Activated CD4-positive, CD25-positive, alpha-beta regulatory T cell (primary cell): ENCODE measurements at places on chromosomes 11 and 22.
A peak's percentile ranks its signal among the peaks of the same experiment; 100 is the strongest.

DNA sequence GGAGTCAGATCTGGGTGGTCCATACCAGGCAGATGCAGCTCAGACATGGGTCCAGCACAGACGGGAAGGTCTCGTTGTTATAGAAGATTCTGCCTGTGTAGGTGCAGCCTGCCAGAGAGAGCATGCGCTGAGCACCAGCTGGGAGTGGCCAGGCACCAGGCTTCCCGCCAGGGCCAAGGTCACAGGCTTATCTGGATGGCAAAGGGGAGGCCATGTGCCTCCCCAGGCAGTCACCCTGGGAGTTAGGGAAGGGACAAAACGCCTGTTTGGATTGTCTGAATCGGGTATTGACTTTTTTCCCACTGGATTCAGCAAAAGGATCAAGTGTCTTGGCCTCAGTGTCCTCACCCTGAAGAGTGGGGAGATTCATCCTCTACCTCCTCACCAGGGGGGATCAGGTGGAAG is 26.5 kb downstream of the PGA5 start:
- no peak for DNase-seq

DNA sequence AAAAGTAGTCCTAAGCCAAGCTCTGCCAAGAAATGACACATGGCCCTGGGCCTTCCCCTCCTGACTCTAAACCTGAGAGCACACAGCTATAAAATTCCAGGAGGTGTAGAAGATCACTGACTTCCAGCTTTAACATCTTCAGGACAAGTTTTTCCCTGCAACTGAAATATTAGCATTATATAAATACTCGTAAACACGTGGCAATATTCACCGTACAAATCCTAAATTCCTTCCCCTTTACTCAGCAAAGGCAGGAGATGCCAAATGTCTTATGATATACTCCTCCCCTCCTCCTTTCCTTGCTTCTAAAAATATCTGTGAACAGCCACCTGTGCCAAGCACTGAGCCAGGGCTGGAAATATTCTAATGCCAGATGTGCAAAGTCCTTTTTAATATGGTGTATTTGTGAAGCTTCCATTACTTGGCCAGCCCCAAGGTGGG is 194.0 kb downstream of the LARGE1 start:
- DNase-seq: no peak

DNA sequence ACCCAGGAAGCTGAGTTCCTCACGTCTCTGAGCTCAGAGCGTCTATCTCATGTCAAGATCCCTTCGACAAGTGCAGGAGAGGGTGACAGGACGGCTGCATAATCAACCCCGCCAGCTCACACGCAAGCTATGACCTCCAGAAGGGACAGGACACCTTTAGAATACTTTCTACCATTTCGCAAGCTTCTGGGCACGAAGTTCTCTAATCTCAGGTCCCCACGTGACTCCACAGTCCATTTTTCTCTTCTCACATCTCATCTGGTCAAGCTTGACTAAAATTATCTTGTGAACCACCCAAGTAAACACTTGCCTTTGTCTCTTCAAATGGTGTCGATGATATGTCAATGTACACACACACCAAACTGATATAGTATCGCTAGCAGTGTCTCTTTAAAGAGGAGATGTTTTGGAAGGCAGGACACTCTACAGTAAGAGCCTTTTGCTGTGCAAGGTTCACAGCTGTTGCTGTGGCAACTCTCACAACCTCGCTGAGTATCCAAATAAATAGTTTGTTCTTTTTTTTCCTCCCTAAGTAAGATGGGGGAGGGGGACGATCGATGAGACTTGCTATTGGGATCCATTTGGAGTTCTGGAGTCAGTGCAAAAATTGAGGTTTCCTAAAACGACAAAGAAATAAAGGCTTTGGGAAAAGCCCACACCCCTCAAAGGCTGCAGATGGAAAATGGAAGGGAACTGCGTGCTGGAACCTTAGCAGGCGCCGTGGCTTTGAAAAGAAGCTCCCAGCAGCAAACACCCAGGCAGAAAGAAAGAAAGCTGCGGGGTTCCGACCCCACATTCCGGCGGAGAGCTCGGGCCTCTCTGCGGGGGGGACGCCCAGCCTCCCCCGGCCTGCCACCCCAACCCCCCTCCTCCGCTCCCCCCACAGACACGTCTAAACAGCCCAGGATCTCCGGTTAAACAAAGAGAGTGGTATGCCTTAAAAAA is 215.4 kb upstream of the UBASH3B start:
- no peak for DNase-seq

DNA sequence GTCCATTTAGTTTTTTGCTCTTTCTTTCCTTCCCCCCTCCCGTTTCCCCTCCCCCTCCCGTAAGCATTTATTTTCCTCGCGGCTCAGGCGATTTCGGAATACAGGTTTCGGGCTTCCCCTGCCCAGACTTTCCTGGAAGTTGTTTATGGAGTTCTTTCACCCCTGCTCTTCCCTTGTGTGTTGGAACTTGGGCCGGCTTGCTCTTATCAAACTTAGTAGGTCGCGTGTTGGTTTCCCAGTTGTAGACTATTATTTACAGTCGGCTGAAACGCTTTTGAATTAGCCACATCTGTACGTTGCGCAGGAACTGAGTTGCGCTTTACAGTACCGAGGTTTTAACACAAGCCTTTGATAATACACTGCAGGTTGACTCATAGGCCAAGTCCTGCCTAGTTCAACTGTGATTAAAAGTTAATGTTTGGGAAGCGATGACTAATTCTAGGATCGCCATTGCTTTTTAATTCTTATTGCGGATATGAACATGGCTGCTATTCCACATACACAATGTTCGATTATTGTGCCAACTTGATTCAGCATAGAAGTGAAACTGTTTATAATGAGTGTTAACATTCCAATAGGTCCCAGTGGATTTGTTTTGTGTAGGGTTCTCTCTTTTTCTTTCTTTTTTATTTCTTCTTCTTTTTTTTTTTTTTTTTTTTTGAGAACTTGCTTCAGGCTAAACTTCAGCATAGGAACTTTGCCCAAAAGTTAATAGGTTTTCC is 1.7 kb downstream of the YAP1 start:
- no peak for DNase-seq

- DNase-seq: no peak
These were observed 1.2 kb upstream of the LIN7C start for GRCh38 chr11:27507557-27508322.

DNA sequence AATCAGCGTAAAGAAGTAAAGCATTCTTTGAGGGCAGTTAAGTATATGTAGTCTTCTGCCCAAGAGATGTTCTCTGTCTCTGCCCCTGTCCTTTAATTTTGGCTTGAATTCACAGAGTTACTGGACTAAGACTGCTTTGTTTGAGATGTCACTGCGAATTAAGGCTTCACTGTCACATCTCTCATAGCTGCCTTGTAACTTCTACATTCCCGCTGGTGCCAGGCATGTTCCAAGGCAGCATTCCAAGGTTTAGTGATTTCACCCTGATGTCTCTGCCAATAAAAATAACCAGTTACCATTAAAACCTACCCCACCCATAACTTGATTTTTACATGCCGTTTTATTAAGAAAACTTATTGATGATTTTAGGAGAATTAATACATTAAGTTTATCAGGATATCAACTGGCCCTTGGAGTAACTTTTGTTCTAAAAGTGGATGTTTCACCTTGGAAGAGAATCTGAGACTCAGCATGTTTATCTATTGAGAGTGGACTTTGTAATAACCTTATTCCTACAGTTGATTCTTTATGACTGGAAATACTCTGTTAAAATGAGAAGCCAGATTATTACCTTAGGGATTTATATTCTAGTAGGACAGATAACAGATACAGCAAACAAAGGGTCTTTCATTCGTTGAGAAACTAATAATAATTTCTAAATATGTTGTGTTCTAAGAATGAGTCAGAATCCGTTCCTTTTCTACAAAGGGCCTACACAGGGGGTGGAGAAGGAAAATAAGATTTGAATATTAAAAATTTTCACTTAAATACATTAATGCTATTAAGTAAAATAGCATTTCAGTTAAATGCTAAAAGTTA is 110.2 kb downstream of the UVRAG start:
- DNase-seq: no peak

DNA sequence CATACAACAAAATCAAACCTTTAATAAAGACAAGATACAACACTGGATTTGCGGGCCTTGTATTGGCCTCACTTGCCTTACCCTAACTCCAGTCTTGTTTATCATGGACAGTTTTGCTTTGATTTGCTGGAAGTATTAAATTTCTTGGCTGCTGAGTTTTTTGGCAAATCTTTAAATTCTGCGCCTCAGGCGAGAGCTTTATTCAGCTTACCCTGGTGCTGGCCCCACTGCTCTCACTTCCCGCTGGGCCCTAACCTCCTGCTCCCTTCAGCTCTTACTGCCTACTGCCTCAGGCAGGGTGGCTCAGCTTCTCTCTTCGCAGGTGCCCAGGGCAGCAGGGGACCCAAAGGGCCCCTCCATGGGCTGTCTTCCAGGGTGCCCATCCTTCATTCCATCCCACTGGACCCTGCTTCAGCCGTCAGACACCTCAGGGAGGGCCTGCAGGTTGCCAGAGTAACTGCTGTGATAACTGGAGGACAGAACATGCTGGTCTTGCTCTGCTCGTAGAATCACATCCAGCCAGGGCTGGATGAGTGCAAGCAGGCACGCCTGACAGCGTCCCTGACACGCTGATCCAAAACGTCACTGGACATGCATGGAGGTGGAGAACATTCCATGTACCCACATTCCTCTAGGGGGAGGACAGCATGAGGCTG is 45.7 kb upstream of the TUB start:
- DNase-seq: no peak

- no peak for DNase-seq
These were observed 23.9 kb downstream of the MYO7A start for GRCh38 chr11:77151804-77152509.

- no peak for DNase-seq
These were observed 77.0 kb upstream of the NCAM1 start for GRCh38 chr11:112884012-112884767.

DNA sequence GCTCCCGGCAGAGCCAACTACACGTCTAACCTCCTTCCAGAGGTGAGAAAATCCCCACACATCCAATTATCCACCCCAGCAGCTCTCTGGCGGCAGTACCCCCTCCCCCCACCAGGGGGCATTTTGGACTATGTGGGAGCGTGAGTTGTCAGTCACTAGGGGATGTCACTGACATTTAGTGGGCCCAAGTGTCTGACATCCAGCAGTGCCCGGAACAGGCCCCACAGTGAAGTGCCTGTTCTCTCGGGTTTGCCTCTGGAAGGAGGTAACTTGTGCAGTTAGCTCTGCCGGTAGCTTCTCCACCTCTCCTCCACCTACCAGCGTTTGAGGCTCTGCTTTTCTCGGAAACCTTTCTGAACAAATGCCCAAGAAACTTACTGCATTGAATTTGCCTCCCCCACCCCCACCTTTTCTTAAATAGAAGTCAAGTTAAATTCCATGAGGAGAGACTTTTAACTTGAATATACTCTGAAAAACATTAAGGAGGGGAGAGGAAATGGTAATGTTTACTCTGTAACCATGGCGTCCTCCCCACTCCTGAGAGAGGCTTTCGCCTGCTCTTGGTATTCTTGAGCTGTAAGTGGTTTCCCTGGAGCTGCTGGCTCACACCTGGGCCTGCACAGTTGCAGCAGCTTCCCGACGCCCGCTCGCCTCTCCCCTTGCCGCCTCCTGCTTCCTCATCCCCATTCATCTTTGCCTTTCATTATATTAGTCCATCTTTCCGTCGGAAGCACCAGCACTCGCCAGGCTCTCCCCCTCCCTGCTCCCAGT is 112.8 kb downstream of the WNT7B start:
- DNase-seq: peak; percentile 69

DNA sequence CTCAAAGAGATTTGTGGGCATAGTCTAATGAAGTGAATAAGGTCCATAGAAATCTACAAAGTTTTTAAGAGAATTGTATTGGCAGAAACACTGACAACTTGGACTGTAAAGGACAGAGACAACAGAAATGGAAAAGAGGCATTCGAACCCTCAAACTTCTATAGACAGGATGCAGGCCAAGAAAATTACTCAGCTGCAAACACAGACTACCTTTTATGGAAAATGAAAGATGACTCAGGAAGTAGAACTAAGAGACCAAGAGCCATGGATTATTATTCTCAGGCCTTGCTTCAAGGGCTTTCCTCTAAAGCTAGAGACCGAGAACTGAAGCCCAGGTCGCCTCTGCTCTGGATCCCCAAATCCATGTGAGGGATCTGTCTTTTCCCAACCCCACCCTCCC is 3.8 kb upstream of the PELI3 start:
- DNase-seq: no peak

DNA sequence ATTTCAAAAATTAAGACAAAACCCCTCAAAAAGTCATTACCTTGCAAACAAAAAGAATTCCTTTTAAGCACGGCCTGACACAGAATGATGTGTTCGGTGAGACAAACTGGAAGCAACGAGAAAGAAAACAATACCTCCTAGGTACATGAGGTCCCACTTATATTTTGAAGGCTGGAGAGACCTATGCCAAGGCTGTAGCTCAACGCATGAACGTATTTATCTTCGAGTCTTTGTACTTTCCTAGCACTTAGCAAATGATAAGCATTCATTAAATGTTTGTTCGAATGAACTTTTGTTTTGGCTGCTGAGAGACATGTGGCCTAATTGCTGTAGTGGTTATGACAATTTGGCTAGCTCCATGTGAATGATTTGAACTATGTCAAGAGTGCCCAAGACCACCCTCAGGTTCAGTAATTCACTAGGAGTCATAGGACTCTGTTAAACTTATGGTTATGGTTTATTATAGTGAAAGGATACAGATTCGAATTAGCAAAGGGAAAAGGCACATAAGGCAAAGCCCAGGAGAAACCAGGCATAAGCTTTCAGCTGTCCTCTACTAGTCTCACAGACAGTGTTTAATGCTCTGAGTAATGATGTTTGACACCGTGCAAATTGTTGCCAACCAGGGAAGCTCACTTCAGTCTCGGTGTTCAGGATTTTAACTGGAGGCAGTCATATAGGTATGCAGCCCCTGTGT is 26.0 kb upstream of the HORMAD2 start:
- DNase-seq: no peak

DNA sequence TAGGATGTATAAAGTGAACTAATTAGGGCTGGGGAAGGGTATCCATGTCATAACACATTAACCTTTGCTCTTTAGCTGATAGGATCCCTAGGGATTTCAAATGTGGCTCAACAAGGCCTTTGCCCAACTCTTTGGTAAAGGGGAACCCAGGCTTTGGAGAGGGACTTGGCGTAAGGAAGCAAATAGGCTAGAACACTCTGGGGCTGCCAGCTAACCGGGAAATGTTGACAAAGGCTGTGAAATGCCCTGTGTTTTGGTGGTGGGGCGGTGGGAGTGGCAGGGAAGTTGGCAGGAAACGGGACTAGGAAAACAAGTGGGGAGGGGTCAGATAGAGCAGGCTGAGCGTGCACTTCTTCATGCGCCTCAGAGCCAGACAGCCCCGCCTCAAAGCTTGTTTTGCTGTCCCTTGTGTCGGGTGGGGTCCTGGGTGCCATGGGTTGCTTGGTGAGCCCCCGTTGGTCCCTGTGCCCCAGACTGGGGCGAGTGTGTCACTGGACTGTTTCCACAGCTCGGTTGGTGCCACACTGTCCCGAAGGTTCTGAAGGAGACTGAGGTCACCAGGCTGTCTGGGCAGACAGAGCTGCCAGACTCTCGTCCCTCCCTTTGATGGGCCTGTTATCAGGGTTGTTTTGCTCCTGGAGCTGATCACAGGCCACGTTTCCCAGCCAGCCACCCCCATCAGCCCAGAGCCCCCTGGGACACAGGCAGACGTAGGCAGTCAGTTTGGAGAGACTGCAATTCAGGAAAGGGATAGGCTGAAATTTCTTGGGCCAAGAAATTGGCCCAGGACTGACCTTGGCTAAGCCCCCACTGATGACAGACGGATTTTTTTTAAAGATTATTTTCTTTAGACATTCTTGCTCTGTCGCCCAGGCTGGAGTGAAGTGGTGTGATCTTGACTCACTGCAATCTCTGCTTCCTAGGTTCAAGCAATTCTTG is 19.6 kb downstream of the KCTD21 start:
- no peak for DNase-seq

GRCh38 chr11:64241241-64241490 is 271 bp downstream of the FKBP2 start:
- DNase-seq: peak; percentile 99

GRCh38 chr11:128896356-128896755 is 5.2 kb downstream of the KCNJ5 start:
- DNase-seq: no peak
